ENCODE measurements at places on chromosomes 12 and 14.

DNA sequence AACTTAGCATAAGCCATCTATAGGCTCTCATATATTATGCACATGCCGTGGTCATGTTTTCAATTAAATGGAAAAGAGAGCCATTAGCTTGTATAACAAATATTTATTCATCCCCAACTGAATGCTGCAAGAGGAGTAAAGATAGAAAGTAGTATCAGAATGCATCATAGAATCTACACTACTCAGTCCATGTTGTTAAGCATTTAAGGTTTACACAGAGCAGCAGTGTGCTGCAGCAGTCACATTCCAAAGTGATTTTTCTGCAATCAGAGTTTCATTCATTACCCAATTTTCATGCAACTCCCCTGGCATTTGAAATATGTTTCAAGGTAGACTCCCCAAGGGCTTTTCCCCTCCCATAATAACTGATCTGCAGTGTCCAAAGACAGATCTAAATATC is 82.2 kb upstream of the LMO3 start:
- no peak for DNase-seq

DNA sequence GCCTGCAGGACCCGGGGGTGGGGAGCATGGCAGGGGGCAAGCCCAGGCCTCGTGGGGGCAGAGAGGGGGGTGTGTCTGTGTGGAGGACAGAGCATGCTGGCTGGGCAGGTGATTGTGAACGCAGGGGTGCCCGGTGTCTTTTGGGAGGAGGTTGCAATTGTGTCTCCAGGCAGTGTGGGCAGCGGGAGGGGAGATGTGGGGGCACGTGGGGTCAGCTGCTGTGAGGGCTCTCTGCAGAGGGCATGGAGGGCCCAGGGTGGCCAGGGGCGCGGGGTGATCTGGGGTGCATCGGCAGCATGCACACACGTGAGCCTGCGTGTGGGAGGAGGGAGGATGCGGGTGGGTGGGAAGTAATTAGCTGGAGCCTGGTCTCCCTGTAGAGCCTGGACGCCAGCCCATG is 32.2 kb upstream of the DIO3 start:
- DNase-seq, result no peak

DNA sequence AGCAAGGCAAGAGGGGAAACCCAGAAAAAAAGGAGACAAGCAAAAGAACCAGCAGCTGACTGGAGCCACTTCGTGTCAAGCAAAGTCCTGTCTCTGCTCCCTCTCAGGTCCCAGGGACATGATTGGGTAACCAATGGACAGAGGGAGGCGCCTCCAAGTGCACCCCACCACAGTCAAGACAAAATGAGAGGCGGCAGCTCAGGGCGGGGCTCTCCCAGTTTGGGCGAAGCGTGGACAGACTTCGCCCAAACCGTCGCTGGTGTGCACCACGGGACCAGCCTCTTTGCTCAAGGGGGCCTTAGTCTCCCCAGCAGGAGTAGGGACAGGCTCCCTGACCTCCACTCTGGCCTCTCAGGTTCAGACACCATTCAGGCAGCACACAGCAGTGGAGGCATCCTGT is 1.5 kb upstream of the BEGAIN start:
- no peak for DNase-seq

DNA sequence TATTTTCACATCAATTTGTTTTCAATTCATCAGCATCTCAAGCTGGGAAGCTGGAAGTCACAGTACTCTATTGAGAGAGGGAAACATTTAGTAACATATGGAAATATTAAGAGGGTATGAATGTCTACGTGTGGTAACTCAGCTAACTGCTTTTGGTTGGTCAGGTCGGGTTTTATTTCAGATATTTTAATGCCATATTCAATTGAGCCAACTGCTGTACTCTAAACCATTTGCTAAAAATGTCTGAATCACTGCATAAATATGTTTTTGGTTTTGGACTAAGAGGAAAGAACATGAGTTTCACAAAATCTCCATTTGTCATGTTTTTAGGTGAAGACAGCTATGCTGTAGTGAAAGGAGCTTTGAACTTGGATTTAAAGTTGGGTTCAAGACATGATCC is 18.9 kb upstream of the PPFIBP1 start:
- no peak for DNase-seq

GRCh38 chr14:60087668-60088067 is 4.1 kb upstream of the PCNX4 start:
- DNase-seq, result no peak

DNA sequence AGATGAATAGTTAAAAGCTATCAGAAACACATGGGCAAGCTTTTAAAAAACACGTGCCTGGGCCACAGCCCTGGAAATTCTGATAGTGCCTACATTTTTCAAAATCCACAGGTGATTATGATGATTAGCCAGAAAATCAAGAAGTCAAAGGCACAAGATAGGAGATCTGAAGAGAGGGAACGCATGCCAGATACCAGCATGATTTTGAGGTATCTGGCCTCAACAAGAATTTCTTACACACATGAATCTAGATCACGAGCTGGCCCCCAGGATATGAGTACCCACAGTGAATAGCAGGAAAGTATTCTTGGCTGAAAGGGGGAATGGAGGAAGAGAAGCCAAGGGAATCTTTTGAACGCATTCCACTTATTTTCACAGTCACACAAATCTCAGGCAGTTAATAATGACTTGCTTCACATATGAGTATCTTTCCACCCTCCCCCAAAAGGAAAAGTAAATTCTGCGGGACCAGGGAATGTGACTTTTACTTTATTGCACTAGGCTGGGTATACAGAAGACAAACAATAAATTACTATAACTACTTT is 438.2 kb downstream of the BCAT1 start:
- no peak for DNase-seq

DNA sequence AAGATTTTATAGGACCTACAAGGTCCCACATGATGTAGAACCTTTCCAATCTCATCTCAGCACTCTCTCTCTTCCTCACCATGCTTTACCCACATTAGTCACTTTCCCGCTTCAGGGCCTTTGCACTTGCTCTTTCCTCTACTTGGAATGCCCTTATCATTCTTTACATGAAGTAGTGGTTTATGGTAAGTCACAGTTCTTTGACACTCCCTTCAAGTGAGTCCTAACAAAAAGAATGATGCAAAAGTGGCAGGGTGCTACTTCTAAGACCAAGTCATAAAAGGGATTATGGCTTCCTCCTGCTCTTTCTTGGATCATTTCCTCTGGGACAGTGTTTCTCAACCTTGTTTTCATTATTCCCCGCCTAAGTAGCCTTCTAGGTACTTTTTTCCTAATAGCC is 13.1 kb downstream of the TMBIM4 start:
- DNase-seq, result no peak

DNA sequence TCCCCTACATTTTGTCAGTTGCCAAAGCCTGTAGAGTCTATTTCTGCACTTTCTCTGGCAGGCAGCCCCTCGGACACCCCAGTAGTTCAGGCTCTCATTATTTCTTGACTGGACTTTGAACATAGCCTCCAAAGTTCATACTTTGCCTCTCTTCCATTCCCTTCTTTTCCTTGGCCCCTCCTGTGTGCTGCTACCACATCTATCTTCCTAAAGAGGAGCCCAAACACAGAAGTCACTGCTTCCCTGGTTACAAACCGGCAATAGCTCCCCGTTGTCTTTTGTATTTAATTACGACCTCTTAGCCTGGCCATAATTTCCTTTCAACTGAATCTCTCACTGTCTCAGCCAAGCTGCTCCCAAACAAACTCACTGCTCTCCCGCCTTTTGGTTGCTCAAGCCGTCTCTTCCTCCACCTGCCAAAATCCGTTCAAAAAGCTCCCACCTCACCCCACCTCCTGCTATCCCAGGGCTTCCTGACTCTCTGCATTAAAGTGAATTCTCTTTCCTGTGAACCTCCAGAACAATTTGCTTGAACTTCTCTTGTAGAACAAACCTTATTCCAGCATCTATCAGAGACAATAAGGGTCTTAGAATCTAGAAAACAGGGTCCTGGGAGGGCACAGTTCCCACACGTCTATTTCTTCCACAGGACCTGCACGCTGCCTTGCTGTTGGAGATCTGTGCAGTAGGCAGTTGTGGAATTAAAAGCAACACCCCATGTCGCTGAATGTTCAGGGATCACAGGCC is 46.9 kb downstream of the PRMT8 start:
- DNase-seq, result no peak

DNA sequence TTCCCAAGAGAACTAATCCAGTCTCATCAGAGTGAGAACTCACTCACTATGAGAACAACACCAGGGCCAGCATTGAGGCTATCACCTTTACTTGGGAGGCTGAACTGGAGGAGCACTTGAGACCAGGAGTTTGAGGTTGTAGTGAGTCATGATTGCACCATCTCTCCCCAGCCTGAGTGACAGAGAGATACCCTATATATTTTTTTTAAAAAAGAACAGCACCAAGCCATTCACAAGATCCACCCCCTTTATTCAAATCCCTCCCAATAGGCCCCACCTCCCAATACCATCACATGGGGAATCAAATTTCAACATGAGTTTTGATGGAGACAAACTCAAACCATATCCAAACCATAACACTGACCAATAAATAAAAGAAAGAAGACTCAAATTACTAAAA is 3.7 kb upstream of the TMX1 start:
- no peak for DNase-seq

- peak; percentile 19 for DNase-seq
Observed at GRCh38 chr14:20679907-20680306, 4.5 kb upstream of the RNASE4 start.

DNA sequence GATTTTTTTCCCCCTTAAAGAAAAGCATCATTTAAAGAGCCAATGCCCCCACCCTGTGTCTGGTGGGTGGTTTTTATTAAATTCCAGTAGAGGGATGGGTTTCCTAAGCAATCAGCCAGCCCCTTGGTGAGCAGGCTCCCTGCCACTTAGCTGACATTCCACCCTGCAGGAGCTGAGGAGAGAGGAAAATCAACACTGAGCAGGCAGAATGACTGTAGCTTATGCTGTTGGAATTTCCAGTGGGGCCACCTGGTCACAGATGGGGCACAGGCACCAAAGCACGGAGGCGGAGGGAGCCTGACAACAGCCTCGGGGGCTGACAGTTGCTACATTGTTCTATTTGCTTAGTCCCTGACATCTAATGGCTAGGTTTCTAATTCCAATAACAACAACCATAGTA is 127.7 kb downstream of the TMEM30B start:
- DNase-seq, result peak; percentile 93
